Naive thymus-derived CD8-positive, alpha-beta T cell (primary cell): ENCODE measurements at places on chromosomes 6 and 20. TPM values are rescaled to one million over a fixed set of nuclear protein-coding genes. Genes with fewer than 3 reads are reported as not detected.

Gene RRBP1
- polyA plus RNA-seq: 1.7 TPM

- H3K27ac ChIP-seq: no peak overlapping the region
- DNase-seq: no peak
- no peaks in the 10 kb centered on the region for H3K27me3 ChIP-seq
- no peaks in the 10 kb centered on the region for H3K36me3 ChIP-seq
Measured at GRCh38 chr6:39239527-39240154, 10.4 kb upstream of the KCNK5 start.

DNA sequence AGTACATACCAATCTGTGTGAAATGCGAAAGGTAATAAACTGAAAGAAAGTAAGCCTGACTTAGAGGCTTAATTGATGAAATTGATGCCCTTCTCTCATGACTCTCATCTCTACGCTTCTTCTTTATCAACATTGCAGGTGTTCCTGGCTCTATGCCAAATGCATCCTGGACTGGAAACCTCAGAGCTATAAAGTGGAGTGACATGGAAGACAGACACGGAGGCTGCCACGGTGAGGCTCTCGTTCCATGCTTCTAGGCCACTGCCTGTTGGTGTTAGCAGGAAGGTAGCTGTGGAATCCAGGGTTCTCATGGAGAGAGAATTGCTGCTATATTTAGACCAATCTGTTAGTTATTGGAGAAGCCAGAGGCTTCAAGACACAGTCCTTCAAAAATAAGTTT lies 73.2 kb downstream of the C6orf52 start:
- no peaks in the 10 kb centered on the region for H3K27me3 ChIP-seq
- no peaks in the 10 kb centered on the region for H3K4me1 ChIP-seq
- peaks cover 31% of the 10 kb centered on the region for H3K36me3 ChIP-seq
- no peak overlapping the region for H3K27ac ChIP-seq

DNA sequence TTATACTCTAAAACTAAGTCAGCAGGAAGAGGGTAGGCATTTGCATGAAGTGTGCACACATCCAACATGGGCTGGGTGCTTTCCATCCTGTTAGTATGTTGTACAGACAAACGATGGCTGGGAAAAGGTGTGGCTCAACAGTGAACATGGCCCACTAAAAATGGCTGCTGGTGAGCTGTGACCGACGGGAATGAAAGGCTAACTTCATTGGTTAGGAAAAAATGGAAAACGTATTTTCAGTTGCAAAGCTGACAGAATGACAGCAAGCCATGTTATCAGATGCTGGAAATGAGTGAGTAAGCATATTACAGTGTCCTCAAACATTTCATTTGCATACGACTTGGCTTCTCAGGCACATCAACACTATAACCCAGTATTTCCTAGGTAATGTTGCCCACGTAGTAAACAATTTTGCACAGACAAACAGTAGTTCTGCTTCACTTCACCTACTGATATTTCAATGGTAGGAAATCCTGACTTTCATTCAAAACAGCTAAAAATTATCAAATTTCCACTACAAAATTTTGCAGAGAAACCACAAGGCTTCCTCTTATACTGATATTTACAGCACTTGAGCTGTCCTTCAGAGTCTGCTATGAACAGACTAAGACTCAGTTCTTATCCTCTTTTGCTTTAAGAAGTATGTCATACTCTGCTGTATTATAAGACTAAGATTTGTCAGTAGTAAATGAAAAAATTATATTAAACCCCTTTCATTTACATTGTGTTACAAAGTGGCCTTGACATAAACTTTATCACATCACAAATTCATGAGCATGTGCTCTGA lies 98.9 kb downstream of the IRF4 start:
- no peak for DNase-seq
- peak overlapping the region; percentile 53 for H3K27ac ChIP-seq
- H3K27me3 ChIP-seq: no peaks in the 10 kb centered on the region
- H3K4me3 ChIP-seq: peak overlapping the region; percentile 59
- no peaks in the 10 kb centered on the region for H3K36me3 ChIP-seq
